M059J (cell line): ENCODE measurements at places on chromosomes 5 and 9. TPM values are rescaled to one million over a fixed set of nuclear protein-coding genes. Genes with fewer than 3 reads are reported as not detected.

- peak; percentile 70 for DNase-seq
Measured at GRCh38 chr9:4299005-4299795, 668 bp downstream of the GLIS3 start.

- peak; percentile 49 for DNase-seq
Measured at GRCh38 chr5:143054480-143054941, 284.3 kb downstream of the ARHGAP26 start.

GRCh38 chr5:115124741-115125140, 45.0 kb downstream of the TRIM36 start:
- DNase-seq = no peak

DNA sequence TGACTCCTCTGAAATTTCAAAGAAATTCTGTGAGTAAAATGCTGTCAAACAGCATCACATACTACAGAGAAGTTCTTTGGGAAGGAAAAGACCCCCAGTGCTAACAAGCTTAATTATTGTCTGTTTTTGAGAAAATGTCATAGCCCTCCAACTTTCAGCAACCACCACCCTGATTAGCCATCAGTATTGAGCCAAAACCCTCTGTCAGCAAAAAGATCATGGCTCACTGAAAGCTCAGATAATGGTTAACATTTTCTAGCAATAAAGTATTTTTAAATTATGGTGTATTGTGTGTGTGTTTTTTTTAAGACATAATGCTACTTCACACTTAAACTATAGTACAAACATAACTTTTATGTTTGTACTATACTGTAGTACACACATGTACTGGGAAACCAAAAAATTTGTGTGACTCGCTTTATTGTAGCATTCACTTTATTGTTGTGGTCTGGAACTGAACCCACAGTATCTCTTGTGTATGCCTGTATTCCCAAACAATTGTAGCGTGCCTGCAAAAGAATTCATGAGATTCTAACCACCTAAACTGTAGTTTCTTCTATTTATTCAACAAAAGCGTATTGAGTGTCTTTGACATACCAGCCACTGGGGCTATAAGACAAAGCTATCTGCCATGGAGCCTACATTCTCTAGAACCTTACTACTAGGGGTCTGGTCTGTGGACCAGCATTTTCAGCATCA, 31.6 kb downstream of the TLE4 start:
- DNase-seq = peak; percentile 57

GRCh38 chr5:82942083-82942881, 134.9 kb downstream of the TMEM167A start:
- no peak for DNase-seq

- peak; percentile 62 for DNase-seq
Measured at GRCh38 chr9:20611691-20612287, 10.5 kb downstream of the MLLT3 start.

DNA sequence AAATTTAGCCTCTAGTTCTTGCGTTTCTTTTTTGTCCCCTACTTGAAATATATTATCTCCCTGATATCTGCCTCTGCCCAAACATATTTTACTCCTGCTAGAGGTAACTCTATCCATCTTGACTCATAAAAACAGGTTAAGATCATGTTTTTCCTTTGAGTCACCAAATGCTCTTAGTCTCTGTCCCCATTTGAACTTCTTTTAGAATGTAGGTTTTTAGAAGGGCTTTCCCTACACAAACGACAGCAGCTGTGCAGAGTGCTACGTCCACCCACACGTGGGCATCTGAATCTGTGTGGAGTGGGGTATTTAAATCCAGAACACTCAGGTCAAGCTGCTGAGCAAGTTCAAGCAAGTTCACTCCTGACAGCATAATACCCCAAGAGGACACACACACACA, 2.2 kb downstream of the HSD17B3 start:
- DNase-seq = peak; percentile 90

GRCh38 chr5:138226910-138227309, 13.8 kb upstream of the CDC23 start:
- no peak for DNase-seq

GRCh38 chr5:105745111-105745510, 1925.6 kb downstream of the EFNA5 start:
- no peak for DNase-seq

DNA sequence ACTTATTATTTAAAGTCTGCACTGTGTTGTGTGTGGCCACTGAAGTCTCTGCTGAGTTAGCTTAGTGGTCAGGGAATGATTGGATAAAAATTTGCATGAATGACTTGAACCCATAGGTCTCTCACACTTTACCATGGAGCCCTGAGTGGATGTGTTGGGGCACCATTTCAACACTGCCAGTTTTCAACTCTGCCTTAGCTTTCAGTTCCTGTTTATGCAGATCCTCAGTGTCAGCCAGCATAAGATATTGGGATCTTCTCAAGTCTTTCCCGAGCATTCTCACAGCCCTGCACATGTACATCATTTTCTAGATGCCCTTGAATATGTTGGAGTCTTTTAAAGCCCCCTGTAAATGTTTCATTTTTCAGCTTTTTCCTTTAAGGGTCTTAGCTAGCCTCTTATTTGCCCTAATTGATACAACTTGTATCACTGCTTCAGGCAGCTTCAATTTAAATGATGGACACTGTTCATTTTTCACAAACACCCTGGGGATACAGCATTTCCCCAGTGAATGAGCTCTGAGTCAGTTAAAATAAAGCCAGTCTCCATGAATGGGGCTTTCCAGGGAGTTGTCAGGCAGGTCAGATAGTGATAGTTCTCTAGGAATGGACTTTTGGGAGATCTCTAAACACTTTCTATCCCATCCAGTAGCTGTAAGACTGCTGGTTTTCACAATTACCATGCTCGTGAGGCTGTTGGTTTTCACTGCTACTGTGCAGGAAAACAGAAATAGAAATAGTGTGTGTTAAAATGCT, 211.9 kb upstream of the PAPPA start:
- peak; percentile 68 for DNase-seq

DNA sequence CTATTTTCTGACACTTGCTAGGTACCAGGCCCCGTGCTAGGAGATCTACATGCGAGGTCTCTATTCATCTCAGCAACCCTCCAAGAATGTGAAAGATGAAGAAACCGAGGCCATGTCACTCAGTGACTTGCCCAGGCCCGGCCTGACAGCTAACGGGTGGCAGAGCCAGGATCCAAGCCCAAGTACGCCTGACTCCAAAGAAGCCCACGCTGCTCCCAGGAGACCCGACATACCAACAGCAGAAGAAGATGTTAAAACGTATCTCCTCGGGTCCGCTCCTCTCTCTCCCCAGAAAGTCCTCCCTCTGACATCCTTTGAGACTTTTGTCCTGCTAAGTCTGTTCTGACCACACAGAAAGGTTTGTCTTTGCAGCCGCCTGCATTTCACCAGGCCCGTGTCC, 65.2 kb downstream of the CRB2 start:
- no peak for DNase-seq

- DNase-seq = no peak
Measured at GRCh38 chr9:90767523-90768100, 34.0 kb upstream of the SYK start.

PRLR gene
- 0.96 TPM in 2 replicates for total RNA-seq

COL27A1 gene
- total RNA-seq = 0.44 and 2.0 TPM in 2 replicates

PLPPR1 gene
- total RNA-seq = not detected in 2 replicates

STKLD1 gene
- total RNA-seq = not detected in 2 replicates
